Activated CD4-positive, alpha-beta T cell treated with anti-CD3 and anti-CD28 coated beads, Interleukin-2, amount 50 U/mL, for 4 hours (primary cell): ENCODE measurements at places on chromosomes 6 and 20.

DNA sequence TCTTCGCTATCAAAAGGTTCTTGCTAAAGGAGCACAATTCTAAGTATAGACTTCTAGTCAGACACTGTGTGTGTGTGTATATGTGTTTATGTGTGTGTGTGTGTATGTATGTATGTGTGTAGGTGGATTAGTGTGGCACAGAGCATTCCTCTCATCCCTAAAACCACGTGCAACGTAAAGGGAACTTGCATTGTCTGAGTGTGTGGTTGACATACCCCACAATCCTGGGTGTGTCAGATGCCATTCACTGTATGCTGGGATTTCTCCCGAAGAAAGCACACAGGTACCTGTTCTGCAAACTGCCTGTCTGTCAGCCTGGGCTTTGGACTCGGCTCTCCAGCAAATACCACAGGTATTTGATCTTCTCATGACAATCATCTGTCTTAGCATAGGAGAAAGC is 42.3 kb upstream of the TBC1D7 start:
- no peak for DNase-seq

DNA sequence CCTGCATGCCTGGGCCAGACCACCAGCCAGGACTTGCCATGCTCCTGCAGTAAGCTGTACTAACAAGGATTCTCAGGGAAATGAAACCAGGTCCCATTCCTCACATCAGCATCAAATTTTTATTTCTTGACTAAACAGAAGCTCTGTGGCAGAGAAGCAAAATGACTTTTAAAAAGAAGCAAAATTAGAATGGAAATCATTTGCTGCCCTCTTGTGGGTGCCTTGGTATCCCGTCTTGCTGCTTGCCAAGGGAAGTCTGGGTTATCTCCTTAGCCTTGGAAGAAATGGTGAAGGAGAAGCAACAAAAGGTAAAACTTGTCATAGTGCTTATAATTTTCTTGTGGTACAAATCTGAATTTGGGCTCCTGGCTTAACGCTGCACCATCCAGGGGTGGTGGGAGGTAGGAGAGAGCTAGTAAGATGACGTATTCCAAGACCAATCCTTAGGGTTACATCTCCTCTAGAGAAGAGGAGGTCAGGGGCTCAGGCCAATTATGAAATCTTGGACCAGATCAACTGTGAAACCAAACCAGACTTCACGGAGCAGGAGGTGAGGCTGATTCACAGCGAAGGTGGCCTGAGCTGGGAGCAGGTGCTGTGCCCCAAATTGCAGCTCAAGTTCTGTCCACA is 107.5 kb downstream of the FAXC start:
- no peak for DNase-seq

- DNase-seq = no peak
Measured at GRCh38 chr20:63773571-63774241, 34.1 kb downstream of the SLC2A4RG start.

GRCh38 chr6:31794866-31795615 is 511 bp downstream of the VARS1 start:
- no peak for DNase-seq

GRCh38 chr6:2471472-2471871 is 226.1 kb upstream of the GMDS start:
- no peak for DNase-seq

GRCh38 chr6:82525775-82526495 is 162.3 kb downstream of the TPBG start:
- DNase-seq = no peak

DNA sequence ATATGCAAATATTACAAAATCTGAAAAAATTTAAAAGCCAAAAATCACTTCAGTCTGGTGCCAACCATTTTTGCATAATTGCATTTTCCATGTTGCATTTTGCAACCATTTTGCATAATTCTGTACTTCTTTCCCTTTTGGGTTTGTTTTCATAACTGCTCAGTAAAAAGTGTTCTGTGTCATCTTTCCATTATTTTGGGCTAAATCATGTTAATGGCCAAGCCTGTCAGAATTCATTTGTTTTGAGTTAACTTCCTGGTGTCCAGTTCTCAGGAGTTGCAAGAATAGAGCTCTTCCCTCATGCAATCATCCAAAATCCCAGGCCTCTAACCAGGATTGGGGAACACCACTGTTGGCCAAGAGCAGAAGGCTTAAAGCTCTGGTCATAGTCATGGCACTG is 133.6 kb downstream of the MTHFD1L start:
- DNase-seq = no peak

- DNase-seq = no peak
Measured at GRCh38 chr20:61271312-61272231, 19.5 kb downstream of the CDH4 start.

DNA sequence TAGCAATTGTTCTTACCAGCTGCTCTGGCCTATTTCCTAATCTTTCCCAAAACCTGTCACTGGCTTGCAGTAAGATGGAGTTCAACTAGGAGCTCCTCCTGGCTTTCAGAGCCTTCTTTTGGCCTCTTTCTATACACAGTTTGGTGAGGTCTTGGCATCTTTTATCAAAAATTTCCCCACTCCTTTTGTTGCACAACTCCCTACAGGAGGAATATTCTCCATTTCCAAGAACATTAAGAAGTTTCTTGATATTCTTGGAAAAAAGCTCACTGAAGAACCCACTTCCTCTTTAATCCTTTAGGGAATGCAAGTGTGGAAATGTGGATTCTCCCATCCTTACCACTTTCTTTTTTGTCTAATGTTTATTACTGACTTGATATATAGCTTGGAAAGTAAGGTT is 171.3 kb upstream of the KCNK16 start:
- DNase-seq = no peak

DNA sequence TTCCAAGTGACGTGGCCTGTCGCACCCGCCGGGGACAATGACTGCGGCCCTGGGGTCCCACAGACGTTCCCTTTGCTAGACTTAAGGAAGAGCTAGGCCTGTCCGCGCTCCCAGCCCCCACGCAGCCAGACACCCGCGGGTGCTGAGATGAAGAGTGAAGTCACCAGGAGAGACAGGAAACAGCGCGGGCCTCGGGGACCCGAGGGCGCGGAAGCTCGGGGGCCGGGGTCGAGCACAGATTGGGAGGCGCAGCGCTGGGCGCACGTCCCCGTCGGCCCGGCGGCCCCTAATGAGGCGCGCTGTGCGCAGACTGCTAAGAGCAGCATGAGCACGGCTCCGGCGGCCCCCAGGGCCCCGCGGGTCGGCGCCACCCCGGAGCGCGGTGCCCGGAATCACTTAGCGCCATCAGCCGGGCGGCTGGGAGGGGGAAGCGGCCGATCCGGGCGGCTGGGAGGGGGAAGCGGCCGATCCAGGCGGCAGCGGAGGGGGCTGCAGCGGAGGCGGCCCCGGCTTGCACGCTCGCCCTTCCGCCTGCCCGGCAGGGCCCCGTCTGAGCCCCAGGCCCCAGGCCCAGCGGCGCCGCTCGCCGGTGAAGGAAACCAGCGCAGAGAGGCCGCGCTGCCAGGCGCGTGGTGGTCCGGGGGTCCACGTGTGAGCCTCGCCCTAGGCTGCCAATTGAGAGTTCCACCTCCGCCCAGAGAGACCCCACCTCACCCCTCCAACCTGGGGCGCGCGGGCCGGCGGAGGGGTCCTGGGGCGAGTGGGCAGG is 8.3 kb upstream of the AVP start:
- peak; percentile 37 for DNase-seq

- DNase-seq = no peak
Measured at GRCh38 chr6:43575105-43575771, 600 bp downstream of the XPO5 start.

GRCh38 chr20:23832775-23833513 is 6.4 kb upstream of the CST2 start:
- no peak for DNase-seq

- no peak for DNase-seq
Measured at GRCh38 chr6:170152989-170153388, 137.9 kb downstream of the DLL1 start.

GRCh38 chr6:53829698-53830221 is 35.0 kb downstream of the LRRC1 start:
- DNase-seq = no peak

DNA sequence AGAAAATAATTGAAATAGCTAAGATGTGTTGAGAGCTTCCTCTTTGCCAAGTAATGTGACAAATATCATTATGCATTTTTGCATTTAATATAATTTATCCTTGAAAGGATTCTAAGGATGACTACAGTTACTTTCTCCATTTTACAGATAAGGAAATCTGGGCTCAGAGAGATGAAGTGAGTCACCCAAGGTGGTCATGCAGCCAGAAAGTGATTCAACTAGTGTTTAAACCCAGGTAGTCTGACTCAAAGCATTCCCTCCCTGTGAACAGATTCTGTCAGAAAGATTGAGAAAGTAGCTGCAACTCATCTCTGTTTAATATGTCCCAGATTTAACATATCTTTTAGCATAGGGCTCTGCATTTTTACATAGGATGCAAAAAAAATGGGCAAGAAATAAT is 28.1 kb downstream of the NRSN1 start:
- DNase-seq = no peak

GRCh38 chr6:115870464-115870863 is 190.2 kb downstream of the FRK start:
- DNase-seq = no peak

GRCh38 chr6:97626671-97627441 is 343.8 kb upstream of the MMS22L start:
- DNase-seq = no peak

- DNase-seq = no peak
Measured at GRCh38 chr20:12030470-12030869, 112.8 kb downstream of the BTBD3 start.

DNA sequence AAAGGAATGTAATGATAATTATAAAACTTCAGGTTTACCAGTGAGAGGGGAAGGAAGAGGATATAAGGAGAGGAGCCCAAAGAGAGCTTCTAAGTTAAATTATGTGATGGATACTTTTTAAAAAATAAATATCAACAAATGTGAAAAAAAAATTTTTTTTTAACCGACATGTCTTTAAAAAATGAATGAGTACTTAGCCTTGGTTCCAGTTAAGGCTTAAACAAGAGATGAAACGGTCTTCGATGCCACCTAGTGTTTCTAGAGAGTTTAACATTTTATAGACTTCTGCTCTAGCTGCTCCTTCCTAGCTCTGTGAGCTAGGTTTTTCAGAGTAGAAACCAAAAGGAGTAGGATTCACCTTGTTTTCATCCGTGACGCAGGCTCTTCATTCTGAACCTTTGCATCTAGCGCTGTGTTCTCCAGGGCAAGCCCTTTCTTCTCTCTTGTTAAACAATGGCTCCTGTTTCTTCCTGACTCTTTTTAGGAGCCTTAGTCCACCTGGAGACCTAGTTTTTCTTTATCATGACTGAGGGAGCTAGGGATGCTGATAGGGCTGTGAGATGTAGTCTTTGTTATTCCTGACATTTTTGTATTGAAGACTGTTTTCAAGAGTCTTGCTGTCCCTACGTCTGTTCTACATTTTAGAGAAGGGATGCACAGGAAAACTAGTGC is 42.4 kb upstream of the GNRH2 start:
- no peak for DNase-seq

DNA sequence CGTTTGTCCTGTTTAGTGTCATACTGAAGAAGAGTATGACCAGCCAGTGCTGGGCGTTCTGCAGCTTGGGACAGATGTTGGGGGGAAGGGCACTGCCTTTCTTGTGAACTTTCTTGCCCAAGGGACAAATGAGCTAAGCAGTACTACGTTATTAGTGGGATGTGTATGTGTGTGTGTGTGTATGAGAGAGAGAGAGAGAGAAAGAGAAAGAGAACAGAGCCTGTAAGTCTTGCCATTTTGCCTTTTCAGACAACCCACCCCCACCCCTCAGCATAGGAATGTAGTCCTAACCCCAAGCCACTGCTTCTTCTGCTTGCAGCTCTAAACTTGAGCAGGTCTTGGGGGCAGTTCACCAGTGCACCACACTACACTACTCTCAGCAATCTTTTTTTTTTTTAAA is 45.5 kb downstream of the E2F3 start:
- no peak for DNase-seq

DNA sequence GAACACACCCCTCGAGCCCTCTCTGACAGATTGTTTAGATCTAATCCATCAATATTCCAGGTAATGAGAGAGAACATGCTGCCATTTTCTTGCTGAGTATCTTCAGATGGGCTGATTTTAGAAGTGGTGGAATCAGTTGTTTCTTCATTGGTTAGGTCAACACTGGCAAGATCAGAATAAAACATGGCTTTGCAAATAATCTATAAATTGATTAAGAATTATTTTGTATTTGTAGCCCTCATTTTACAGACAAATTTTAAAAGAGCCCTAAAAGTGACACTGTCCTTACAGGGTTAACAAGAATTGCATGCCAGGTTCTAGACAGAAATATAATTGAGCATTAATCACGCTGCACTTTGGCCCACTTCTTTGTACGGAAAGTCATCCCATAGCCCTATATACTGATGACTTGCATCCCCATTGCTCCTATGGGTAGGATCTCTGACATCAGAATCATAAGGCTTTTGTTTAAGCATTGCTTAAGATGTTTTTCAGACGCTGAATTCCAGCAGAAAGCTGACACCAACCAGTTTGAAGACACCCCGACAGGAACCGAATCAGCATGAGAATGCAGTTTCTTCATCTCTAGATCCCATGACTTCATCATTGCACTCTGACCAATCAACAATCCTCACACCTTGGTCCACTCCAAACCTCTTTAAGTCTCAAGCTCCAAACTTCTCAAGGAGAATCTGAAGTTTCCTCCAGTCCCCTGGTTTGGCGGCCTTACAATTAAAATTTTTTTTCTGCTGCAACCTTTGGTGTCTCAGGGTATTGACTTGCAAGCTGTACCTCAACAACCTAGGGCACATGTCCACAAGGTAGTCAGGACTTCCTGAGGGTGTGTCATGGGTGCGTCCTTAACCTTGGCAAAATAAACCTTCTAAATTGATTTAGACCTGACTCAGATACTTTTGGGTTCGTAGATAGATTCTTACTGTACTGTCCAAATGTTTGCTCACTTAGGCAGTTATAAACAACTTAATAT is 7.8 kb downstream of the TDP2 start:
- DNase-seq = no peak

DNA sequence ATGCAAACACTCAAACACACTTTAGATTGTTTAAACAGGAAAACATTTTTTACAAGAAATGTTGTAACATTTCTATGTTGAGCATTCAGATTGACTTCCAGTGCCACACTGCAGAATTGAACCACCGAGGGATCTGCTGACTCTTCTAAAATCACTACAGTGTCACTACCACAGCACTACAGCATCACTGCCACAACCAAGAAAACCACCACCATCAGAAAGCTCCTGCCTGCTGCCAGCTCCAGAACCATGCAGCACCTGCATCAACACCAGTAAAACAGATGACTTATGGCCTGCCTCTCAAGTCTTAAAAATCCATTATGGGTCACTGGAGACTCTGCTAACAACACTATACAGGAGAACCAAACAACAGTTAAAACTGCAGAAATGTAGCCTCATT is 25.4 kb upstream of the BTN3A2 start:
- DNase-seq = no peak

DNA sequence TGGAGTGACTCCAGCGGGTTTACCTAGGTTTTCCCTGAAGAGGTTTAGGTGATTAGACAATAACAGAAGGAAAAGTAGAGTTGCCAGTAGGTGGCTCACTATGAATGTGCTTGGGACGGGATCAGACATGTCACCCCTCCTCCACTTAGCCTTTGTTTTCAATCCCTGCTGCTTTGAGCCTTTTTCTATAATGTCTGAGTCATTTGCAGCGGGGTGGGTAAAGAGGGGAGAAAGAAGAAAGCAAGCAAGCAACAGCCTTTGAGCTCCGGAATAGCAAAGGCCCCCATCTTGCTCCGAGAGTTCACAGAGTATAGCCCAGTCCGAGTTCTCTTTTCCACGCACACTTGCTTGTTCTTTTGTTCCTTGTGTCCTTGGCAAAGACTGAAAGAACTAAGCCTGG is 129.1 kb downstream of the PACRG start:
- no peak for DNase-seq
